ENCODE measurements at places on chromosomes 6 and 20.

GRCh38 chr6:139146317-139146726 is 11.4 kb downstream of the HECA start:
- no peak for DNase-seq

- DNase-seq: no peak
These were observed 80.8 kb downstream of the PRND start for GRCh38 chr20:4802527-4802926.

DNA sequence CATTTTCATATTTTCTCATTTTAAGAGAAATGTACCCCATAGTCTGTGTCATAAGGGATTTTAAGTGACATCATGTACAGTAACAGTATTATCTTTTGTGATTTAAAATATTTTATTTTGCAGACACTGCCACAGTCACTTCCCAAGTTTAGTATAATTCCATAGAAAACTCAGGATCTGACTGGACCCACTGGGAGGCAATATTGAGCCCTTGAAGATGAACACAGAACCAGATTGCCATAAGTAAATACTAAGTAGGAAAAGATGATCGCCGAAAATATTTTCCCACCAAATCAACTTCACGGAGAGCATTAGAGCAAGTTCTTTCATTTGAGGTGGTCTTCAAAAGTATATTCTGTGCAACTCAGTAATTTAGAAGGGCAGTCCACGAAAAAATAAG is 17.6 kb upstream of the PKHD1 start:
- DNase-seq: no peak

GRCh38 chr6:106177786-106178185 is 91.7 kb downstream of the PRDM1 start:
- DNase-seq: no peak

- peak; percentile 99 for DNase-seq
These were observed 143.4 kb upstream of the PHACTR1 start for GRCh38 chr6:12572896-12573827.

DNA sequence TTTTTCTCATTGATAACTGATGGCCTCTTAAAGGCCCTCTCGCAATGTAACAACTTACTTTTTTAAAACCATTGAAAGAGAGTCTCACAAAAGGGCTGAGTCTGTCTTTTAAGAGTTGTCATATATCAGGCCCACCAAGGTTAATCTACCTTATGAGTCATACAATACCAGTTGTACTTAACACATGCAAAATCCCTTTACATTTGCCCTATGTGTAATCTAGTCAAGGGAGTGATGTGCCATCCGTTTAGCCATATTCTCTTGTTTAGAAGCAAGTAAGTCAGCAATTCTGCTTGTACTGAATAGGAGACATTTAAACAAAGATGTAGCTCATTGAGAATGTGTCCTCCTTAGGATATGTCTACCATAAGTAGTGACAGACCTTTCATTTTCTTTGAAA is 143.7 kb downstream of the TENT5A start:
- no peak for DNase-seq

GRCh38 chr6:152398993-152399392 is 238.2 kb downstream of the SYNE1 start:
- no peak for DNase-seq

DNA sequence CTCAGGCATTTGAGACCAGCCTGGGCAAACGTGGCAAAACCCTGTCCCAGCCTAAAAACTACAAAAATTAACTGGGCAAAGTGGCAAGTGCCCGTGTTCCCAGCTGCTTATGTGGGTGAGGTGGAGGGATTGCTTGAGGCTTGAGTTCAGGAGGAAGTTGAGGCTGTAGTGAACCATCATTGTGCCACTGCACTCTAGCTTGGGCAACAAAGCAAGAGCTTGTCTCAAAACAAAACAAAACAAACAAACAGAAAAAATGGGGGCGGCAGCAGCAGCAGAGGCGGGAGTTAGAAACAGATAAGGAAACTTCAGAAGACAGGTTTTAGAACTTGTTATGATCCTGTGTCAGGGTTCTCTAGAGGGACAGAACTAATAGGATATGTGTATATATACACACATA is 49.0 kb downstream of the SCAF8 start:
- no peak for DNase-seq

DNA sequence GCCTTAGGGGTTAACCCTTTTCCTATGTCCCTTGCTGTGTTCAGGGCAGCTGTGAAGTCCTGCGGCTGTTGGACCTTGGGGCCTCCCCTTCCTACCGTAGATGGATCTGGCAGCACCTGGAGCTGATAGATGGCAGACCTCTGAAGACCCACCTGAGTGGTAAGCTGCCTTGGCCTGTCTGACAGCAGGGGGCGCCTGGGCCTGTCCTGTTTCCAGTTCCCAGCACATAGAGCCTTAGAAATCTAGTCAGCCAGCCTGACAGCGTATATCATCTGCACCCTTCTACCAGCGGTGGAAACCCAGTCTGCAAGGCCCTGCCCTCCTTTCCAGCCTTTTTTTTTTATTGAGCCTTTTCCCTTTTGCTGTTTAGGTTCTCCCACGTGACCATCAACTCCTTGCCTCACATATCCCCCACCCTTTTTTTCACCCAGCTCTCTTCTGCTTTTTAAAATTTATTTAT is 26.6 kb downstream of the CNBD2 start:
- peak; percentile 43 for DNase-seq

DNA sequence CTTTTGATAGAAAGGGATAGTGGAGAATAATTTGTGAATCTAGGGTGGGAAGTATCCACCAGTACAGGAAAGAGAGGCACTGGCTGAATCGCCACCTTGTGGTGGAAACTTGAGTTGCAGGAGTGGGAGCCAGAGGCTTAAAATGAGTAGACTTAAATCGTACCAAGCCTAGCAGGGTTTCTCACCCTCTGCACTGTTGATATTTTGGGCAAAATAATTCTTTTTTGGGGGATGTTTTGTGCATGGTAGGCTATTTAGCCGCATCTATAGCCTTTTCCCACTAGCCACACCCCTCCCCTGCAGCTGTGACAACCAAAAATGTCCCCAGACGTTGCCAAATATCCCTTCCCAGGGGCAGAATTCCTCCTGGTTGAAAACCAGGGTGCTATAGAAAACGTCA is 119.1 kb downstream of the DHX35 start:
- peak; percentile 42 for DNase-seq

- DNase-seq: no peak
These were observed 167.1 kb downstream of the PRL start for GRCh38 chr6:22129751-22130150.

GRCh38 chr6:116491610-116492330 is 19.7 kb upstream of the CALHM5 start:
- DNase-seq: no peak

GRCh38 chr20:3813848-3814581 is 6.3 kb upstream of the AP5S1 start:
- no peak for DNase-seq

GRCh38 chr20:16904751-16905150 is 156.6 kb downstream of the OTOR start:
- DNase-seq: no peak

GRCh38 chr6:166589337-166589731 is 2.9 kb upstream of the RAMACL start:
- no peak for DNase-seq

- no peak for DNase-seq
These were observed 100.3 kb downstream of the ARHGAP18 start for GRCh38 chr6:129609635-129610034.

- DNase-seq: no peak
These were observed 152.7 kb downstream of the ANKRD60 start for GRCh38 chr20:58075586-58076345.

DNA sequence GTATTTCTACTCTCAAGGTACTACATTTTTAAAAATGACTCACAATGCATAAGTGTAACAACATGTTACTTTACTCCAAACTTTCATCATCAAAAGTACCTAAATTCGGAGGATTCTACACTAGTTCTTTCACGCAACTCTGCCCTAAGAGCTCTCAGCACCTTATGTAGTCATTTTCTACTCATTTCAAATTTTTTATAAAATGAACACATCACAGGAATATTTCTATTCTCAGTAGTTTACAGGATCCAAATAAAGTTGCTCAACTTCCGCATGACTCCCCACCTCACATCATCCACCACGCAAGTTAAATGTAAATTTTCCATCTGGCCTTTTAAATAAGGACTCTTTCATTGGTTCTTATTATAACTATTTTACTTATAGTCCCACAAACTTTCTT is 344.9 kb upstream of the MANEA start:
- DNase-seq: no peak

GRCh38 chr6:112396221-112396620 is 49.1 kb downstream of the RFPL4B start:
- no peak for DNase-seq

DNA sequence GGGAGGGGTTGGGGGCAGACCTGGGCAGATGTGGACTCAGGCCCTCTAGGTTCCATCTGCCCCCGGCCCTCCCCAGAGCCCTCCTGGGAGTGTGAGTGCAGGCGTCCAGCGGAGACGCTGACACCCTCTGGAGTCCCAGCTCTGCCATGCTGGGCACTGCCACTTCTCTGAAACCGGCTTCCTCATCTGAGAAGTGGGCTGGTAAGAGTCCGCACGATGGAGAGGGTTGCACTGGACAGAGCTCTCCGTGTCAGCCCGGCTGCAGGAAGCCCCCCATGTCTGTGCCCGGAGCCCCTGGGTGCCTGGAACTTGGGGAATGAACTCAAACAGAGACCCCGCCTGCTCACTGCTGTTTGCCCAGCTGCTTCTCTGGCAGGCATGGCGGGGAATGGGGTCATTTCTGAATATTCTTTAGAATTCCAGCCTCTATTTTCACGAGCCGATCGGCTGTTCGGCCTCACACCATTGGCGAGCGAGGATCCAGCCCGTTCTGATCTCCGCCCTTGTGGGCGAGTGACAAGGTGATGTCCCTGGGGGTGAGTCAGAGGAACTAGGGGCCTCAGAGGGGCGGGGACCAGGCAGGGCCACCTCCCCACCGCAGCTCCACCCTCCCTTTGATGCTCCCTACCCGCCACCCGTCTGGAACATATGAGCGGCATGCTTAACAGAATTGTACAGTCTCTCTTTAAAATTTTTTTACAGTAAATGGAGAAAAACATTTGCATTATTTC is 47.8 kb upstream of the GATA5 start:
- no peak for DNase-seq

DNA sequence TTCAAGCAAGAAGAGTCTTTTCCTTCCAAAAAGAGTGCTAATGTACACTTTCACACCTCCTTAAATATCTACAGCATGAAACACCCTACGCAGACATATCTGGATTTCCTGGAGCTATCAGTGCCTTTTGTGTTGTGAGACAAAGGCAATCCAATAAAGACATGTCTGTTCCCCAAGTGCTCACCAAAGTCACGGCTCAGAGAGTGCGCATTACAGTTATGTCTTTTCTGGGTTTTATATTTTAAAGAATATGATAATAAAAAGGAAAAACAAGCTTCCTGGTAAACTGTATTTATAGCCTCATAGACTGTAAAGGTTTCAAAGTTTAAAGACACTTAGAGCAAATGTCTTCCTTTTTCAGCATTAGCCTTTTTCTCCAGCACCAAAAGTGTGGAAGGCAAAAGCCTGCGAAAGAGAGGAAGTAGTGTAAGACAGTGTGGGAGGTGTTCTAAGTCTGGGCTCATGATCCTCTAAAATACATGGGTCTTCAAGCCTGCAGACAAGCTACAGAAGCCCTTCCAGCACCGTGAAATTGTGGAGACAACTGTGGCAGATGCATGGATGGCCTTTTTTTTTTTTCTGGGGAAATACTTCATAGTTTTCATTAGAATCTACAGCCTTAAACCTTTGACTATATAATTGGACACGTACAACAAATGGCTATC is 135.0 kb upstream of the SLC35B3 start:
- no peak for DNase-seq

DNA sequence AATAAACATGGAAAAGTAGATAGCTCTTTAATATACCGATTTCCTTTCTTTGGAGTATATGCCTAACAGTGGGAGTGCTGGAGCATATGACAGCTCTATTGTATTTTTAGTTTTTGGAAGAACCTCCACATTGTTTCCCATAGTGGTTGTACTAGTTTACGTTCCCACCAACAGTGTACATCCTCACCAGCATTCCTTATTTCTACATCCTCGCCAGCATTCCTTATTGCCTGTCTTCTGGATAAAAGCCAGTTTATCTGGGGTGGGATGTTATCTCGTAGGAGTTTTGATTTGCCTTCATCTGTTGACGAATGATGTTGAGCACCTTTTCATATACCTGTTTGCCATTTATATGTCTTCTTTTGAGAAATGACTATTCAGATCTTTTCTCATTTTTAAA is 2.6 kb downstream of the MICA start:
- DNase-seq: no peak

DNA sequence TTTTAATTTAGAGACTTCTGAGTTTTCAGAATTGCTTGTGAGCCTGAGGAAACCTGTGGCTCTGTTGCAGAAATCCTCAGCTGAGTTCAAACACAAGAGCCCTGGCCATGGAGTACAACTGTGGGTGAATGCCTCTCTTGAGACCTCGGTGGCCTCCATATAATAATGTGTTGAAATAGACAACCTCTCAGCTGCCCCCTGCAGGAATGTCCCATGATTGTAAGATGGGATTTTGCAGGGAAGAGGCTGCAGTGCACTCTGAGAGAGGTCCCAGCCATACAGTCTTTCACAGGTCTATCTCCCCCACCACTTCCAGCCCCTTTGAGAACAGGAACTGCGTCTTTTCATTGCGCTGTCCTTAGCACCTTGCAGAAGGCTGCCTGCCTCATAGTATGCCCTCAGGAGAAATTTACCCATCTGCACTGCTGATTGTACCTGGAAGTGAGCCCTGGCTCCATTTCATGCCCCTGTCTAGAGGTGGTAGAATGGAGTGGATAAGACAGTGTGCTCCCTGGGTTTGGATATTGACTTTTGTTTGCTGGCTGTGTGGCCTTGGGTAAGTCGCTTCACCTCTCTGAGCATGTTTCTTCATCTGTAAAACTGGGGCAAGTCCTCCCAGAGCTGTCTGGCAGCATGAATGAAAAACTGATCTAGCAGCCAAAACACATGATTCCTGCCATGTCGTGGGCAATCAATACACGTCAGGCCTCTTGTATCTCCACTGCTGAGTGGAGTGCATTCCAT is 16.8 kb upstream of the CDH22 start:
- DNase-seq: no peak

DNA sequence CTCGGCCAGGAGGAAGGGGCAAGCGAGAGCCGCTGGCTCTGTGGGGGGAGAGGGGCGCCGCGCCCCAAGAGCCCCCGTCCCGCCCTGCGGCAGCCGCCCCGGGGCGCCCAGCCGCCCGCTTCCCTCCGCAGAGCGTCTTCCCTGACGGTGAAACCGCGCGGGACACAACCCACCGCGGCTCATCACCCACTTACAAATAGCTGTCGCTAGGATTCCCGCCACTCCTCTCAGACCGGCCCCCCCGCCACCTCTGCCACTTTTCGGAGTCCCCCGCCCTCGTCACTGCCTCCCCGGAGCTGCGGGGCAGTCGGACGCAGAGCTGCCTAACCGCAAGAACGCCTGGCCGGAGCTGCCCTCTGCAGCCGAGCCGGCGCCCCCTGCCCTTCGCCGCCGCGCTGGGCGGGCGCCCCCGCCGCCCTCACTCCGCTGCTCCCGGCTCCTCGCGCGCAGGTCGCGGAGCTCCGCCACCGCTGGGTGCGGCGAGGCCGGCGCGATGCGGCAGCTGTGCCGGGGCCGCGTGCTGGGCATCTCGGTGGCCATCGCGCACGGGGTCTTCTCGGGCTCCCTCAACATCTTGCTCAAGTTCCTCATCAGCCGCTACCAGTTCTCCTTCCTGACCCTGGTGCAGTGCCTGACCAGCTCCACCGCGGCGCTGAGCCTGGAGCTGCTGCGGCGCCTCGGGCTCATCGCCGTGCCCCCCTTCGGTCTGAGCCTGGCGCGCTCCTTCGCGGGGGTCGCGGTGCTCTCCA is at the start of gene SLC35D3:
Gene SLC35D3, plus strand, starts transcription at position 366 of the 749 bp plus-strand sequence. Its CDS starts 128 bp downstream, at position 494.
- no peak for DNase-seq

Measured in HS-27A (cell line).